ENCODE measurements at places on chromosomes 1 and 21. TPM values are rescaled to one million over a fixed set of nuclear protein-coding genes. Genes with fewer than 3 reads are reported as not detected.

The ECM1 gene
- 22.7 TPM for total RNA-seq

The FOXO6 gene
- total RNA-seq: 0.05 TPM

The FAM72C gene
- 3.7 TPM for total RNA-seq

- H3K36me3 ChIP-seq: no peaks in the 10 kb centered on the region
- peak overlapping the region; percentile 19 for H3K4me3 ChIP-seq
- peaks cover 11% of the 10 kb centered on the region for H3K4me1 ChIP-seq
- no peak overlapping the region for H3K27ac ChIP-seq
- no peak for DNase-seq
Observed at GRCh38 chr1:115839029-115839678, 1.8 kb downstream of the NHLH2 start.

GRCh38 chr1:145751491-145752037, 32.3 kb downstream of the CD160 start:
- peaks cover 52% of the 10 kb centered on the region for H3K36me3 ChIP-seq
- H3K27ac ChIP-seq: peak overlapping the region; percentile 71
- H3K27me3 ChIP-seq: no peaks in the 10 kb centered on the region
- peak; percentile 97 for DNase-seq

The CAPN2 gene
- 155 TPM for total RNA-seq

DNA sequence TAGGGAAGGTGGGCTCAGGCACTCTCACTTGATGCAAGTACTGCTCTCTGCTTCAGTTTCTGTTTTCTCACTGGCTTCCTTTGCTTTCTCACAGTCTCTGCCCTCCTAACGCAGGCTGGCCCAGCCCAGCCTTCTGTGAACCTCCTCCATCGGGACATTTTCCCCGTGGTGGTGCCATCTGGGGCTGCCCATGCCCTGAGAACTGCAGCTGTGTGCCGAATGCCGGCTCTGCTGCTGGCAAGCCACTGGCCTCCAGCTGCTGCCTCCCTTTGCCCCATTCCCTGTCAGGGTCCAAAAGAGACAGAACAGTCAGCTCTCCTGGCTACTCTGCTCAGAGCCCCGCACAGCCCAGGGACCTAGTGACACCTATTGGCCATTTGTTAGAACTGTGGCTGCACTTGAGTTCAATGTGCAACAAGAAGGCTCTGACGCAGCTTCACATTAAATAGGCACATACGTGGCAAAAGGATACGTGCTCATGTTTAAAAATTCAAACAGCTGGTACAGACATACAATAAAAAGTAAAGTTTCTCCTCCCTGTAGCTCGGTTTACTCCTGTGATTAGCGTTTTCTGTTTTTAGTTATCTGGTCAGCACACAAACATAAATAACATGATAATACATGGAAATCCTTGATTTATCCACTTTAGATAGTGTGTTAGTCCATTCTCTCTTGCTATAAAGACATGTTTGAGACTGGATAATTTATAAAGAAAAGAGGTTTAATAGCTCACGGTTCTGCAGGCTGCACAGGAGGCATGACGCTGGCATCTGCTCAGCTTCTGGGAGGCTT, 46.6 kb downstream of the FCRL5 start:
- DNase-seq: peak; percentile 16
- H3K4me1 ChIP-seq: no peaks in the 10 kb centered on the region
- H3K27me3 ChIP-seq: peaks cover 5% of the 10 kb centered on the region
- no peak overlapping the region for H3K4me3 ChIP-seq
- no peaks in the 10 kb centered on the region for H3K36me3 ChIP-seq

DNA sequence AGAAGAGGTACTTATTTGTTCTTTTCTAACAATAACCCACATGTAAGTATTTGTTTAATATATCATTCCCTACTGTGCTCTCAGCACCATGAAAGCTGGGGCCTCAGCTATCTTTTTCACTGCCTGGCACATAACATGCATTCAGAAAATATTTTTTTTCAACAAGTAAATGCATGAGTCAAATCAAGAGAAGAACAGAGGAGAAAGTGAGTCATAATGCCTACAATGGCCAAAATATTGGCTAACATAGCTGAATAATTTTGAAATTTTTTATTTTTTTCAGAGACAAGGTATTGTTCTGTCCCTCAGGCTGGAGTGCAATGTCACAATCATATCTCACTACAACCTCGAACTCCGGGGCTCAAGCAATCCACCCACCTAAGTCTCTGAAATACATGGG, 252.2 kb upstream of the ADAMTS5 start:
- no peak overlapping the region for H3K4me3 ChIP-seq
- no peak for DNase-seq
- 0 out of 2 replicates have a peak, but pooled peaks cover 3% of the 10 kb centered on the region for H3K4me1 ChIP-seq
- H3K27me3 ChIP-seq: no peaks in the 10 kb centered on the region

The BATF3 gene
- total RNA-seq: 3.3 TPM

DNA sequence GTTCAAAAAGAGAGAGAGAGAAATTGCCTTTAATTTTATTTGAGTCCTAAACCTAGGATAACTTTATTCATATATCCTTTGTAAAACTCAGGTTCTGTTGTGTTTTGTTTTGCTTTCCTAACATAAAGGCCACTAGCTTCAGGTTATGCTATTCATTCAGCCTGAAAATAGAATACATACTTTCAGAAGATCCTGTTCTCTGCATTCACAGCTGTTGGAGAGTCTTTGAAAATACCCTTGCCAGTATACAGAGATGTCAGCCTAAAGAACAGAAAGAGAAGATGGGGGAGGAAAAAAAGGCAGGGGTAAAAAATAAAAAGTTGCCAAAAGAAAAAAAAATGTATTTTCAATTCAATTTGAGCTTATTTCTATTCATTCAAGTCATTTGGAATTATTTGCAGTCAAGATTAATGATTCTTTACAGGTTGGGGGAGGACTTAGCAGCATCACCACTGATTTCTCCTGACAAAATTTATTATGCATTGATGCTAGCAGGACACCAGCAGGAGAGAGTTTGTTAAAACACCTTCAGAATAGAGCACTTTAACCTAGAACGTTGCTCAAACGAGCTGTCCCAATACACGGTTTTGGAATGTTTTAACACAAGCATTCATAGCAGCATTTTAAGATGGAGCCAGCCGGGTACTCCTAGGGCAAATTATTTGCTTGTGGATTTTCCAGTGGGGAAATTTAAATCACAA, 318.5 kb downstream of the NTNG1 start:
- no peaks in the 10 kb centered on the region for H3K4me1 ChIP-seq
- H3K36me3 ChIP-seq: no peaks in the 10 kb centered on the region
- no peak overlapping the region for H3K27ac ChIP-seq
- no peak for DNase-seq
- H3K4me3 ChIP-seq: no peak overlapping the region

The NBPF15 gene
- total RNA-seq: 30.1 TPM

DNA sequence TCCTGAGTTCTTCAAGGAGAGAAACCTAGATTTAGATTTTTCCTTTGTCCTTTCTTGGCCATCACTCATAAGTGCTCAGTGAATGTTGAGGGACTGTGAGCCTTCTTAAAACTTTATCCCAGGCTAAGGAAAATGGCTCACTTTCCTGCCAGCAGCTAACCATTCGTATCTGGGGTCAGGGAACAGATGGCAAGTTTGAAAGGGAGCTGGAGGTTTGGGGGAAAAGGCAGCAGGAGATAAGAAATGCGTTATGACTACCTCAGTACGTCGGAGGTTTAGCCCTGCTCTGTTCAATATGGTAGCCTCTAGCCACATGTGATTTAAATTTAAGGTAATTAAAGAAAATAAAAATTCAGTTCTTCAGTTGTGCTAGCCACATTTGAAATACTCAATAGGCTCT, 13.3 kb downstream of the RRP15 start:
- H3K27me3 ChIP-seq: no peaks in the 10 kb centered on the region
- DNase-seq: no peak
- no peak overlapping the region for H3K4me3 ChIP-seq
- H3K36me3 ChIP-seq: no peaks in the 10 kb centered on the region

DNA sequence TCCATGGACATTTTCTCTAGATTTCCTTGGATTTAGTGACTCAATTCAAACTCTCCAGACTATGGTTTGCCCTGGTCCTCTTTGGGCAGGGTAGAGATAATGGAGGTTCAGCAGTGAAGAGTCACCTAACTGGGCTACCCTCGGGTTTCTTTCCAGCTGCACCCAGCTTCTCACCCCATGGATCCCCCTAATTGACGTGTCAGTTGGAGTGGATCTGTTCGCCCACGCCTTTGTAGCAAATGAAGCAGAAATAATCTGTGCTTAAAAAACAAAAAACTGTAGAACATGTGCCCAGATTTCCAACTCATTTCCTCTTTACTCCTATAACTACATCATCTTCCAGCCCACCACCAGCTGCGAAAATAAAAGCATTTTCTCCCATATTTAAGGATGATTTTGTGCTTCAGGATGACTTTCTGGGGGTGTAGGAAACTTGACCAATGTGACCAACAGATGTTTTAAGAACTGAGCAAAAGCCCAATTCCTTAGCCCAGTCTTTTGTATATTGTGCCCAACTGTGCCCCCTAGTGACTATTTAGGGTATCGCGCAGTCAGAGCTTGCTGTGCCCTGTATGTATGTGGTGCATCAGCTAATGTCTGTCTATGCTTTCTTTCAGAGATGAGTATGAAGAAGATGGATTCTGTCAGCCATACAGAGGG, 66.5 kb upstream of the UBE2U start:
- peak; percentile 76 for DNase-seq
- H3K27me3 ChIP-seq: no peaks in the 10 kb centered on the region
- H3K4me3 ChIP-seq: no peak overlapping the region
- H3K27ac ChIP-seq: no peak overlapping the region
- H3K4me1 ChIP-seq: peaks cover 32% of the 10 kb centered on the region

DNA sequence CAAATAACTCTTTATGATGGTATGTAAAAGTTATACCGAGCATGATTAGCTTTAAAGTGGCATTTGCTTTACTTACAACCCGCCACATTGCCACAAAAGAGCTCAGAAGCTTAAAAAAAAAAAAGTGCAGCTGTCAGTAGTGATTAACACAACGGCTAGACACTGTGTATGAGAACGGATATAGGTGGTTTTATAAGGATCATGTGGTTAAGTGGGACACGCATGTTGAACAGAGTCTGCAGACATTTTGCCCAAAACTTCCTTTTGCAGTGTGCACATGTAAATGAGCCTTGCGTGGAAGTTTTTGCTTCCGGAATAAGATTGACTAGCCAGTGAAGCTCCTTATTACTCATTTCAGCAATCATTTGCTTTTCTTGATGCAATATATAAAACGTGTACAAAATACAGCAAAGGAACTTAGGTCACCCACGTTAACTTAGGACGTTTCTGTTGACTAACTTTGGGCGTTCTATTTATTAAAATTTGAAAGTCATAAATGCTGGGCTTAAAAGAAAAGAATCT, 58.7 kb upstream of the RGS1 start:
- no peak for DNase-seq
- H3K4me1 ChIP-seq: no peaks in the 10 kb centered on the region
- no peaks in the 10 kb centered on the region for H3K36me3 ChIP-seq
- no peak overlapping the region for H3K27ac ChIP-seq

GRCh38 chr1:88341447-88341846, 342.6 kb upstream of the PKN2 start:
- H3K4me3 ChIP-seq: no peak overlapping the region
- H3K4me1 ChIP-seq: no peaks in the 10 kb centered on the region
- H3K27ac ChIP-seq: no peak overlapping the region
- DNase-seq: no peak
- no peaks in the 10 kb centered on the region for H3K36me3 ChIP-seq

- no peak for DNase-seq
- H3K4me3 ChIP-seq: no peak overlapping the region
- H3K27me3 ChIP-seq: 0 out of 2 replicates have a peak, but pooled peaks cover 2% of the 10 kb centered on the region
- H3K4me1 ChIP-seq: peaks cover 16% of the 10 kb centered on the region
Observed at GRCh38 chr1:203328714-203329122, 22.2 kb downstream of the FMOD start.

- H3K27ac ChIP-seq: no peak overlapping the region
- H3K4me1 ChIP-seq: no peaks in the 10 kb centered on the region
- no peak for DNase-seq
- no peaks in the 10 kb centered on the region for H3K36me3 ChIP-seq
- H3K4me3 ChIP-seq: no peak overlapping the region
Observed at GRCh38 chr1:200627575-200628222, 7.1 kb upstream of the KIF14 start.

GRCh38 chr1:46404482-46405196, 10.5 kb downstream of the FAAH start:
- H3K27me3 ChIP-seq: no peaks in the 10 kb centered on the region
- H3K4me3 ChIP-seq: no peak overlapping the region
- H3K36me3 ChIP-seq: no peaks in the 10 kb centered on the region

GRCh38 chr1:44970317-44970716, 16.1 kb downstream of the EIF2B3 start:
- peak; percentile 47 for DNase-seq
- no peaks in the 10 kb centered on the region for H3K27me3 ChIP-seq
- H3K27ac ChIP-seq: peak overlapping the region; percentile 20
- peaks cover 21% of the 10 kb centered on the region for H3K4me1 ChIP-seq

The CFAP107 gene
- not detected for total RNA-seq

GRCh38 chr1:96756789-96757188, 35.2 kb downstream of the PTBP2 start:
- no peaks in the 10 kb centered on the region for H3K4me1 ChIP-seq
- H3K4me3 ChIP-seq: no peak overlapping the region

GRCh38 chr1:161228032-161228431, 2.2 kb downstream of the TOMM40L start:
- no peak overlapping the region for H3K27ac ChIP-seq
- peaks cover 25% of the 10 kb centered on the region for H3K36me3 ChIP-seq
- no peak for DNase-seq
- H3K4me3 ChIP-seq: no peak overlapping the region
- H3K4me1 ChIP-seq: peaks cover 16% of the 10 kb centered on the region
- H3K27me3 ChIP-seq: no peaks in the 10 kb centered on the region

- H3K27ac ChIP-seq: no peak overlapping the region
- peaks cover 22% of the 10 kb centered on the region for H3K4me1 ChIP-seq
- H3K4me3 ChIP-seq: no peak overlapping the region
- DNase-seq: no peak
- H3K27me3 ChIP-seq: no peaks in the 10 kb centered on the region
- H3K36me3 ChIP-seq: no peaks in the 10 kb centered on the region
Observed at GRCh38 chr1:211033921-211034525, 99.9 kb downstream of the KCNH1 start.

DNA sequence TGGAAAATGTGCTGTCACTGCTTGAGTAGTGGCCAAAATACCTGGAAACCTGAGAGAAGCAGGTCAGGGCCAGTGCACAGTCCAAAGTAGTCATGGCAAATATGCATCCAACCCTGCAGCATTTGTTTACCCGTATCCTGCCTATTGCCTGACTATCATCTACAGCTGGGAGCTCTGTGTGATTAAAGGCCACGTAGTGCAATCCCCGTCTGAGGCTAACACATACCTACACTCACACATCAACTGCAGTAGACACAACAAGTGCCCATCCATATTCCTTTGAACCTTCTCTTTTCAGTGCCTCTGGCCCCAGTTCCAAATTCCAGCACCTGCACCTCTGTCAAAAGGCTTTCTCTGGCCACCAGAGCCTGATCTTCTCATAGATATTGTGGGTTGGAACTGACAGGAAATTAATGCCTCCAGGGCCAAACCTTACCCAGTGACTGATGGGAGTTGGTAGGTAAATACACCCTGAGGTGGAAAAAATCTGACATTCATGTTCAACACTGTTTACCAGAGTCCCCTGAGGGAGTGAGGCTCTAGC, 383.0 kb downstream of the SETD4 start:
- H3K36me3 ChIP-seq: no peaks in the 10 kb centered on the region
- H3K27ac ChIP-seq: no peak overlapping the region
- no peak for DNase-seq
- no peaks in the 10 kb centered on the region for H3K27me3 ChIP-seq
- no peaks in the 10 kb centered on the region for H3K4me1 ChIP-seq
